A375 (cell line): ENCODE measurements at places on chromosomes 7 and 10. TPM values are rescaled to one million over a fixed set of nuclear protein-coding genes. Genes with fewer than 3 reads are reported as not detected.

The CLIP2 gene
- 22.7 and 22.8 TPM in 2 replicates for total RNA-seq

The PPP1R17 gene
- total RNA-seq = not detected in 2 replicates

The ARMC10 gene
- total RNA-seq = 28.5 and 31.9 TPM in 2 replicates

The MUC3A gene
- not detected in 2 replicates for total RNA-seq

The SEMA3A gene
- 53.5 and 94.2 TPM in 2 replicates for total RNA-seq

The TSPAN12 gene
- 3.7 and 4.4 TPM in 2 replicates for total RNA-seq

The LIPF gene
- total RNA-seq = not detected in 2 replicates

The CPA2 gene
- 0.48 TPM in 1 of 2 replicates, not detected in the other for total RNA-seq

The PRRT4 gene
- total RNA-seq = 0.05 TPM in 1 of 2 replicates, not detected in the other

The MRLN gene
- total RNA-seq = not detected in 2 replicates

The NODAL gene
- total RNA-seq = not detected in 2 replicates

The BTBD16 gene
- total RNA-seq = 0.11 TPM in 1 of 2 replicates, not detected in the other
